H1 (cell line): ENCODE measurements at places on chromosomes 4 and X. TPM values are rescaled to one million over a fixed set of nuclear protein-coding genes. Genes with fewer than 3 reads are reported as not detected.

DNA sequence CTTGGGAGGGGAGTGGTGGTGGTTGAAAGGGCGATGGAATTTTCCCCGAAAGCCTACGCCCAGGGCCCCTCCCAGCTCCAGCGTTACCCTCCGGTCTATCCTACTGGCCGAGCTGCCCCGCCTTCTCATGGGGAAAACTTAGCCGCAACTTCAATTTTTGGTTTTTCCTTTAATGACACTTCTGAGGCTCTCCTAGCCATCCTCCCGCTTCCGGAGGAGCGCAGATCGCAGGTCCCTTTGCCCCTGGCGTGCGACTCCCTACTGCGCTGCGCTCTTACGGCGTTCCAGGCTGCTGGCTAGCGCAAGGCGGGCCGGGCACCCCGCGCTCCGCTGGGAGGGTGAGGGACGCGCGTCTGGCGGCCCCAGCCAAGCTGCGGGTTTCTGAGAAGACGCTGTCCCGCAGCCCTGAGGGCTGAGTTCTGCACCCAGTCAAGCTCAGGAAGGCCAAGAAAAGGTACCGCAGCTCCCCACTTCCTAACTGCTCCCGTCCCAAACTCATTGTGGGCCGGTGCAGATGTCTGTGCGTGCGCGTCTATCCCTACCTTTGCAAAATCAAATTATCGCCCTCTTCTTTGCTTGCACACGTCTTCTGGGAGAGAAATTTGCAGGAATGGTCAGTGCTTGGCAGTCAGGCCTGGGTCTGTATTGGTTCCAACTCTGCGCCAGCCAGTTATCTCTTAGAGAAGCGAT is 533 bp downstream of the IL15 start:
- DNase-seq = peak; percentile 70

ZFP42 gene
- 187 and 188 TPM in 2 replicates for total RNA-seq

- DNase-seq = no peak
Observed at GRCh38 chr4:148034813-148035212, 302.9 kb downstream of the ARHGAP10 start.

GRCh38 chr4:16860516-16860915 is 37.9 kb downstream of the LDB2 start:
- DNase-seq = no peak

- DNase-seq = no peak
Observed at GRCh38 chr4:79170077-79170476, 155.8 kb downstream of the NAA11 start.

GLRA3 gene
- total RNA-seq = not detected in 2 replicates

DNA sequence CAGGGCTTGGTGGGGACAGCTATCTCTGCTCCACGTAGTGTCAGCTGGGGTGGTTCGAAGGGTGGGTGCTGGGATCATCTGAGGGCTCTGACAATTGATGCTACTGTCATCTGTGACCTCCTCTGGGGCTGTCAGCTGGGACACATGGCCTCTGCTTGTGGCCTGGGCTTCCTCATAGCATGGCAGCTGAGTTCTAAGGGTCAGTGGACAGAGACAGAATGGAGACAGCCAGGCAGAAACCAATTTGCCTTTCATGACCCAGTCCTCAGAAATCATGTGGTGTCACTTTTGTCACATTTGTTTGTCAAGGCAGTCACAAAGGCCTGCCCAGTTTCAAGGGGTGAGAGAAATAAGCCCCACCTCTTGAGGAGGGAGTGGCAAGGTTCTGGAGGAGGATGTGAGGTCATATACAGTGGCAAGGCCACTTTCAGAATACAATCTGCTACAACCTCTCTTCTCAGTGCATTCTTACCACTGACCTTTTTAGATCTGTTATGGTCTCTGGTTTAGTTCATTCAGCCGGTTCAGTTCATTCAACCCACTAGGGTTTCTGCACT is 103.6 kb upstream of the BCOR start:
- DNase-seq = no peak

- no peak for DNase-seq
Observed at GRCh38 chrX:39000802-39001201, 199.5 kb downstream of the MID1IP1 start.

DNA sequence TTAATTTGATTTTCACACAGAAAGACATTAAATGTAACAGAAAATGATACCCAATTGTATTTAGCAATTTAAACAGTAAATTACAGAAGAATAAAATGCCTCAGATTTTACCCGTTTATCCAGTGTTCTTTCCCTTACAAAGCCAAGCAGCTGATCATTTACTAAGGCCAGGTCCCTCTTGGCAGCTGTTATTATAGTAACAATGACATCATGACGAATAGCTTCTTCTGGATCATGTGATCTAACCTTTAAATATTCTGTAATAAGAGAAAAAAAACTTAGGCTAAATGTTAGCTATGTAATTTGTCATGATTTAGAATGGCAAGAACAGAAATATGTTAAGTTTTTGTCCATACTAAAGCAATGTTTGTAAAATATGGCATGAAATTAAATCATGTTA is 69.4 kb downstream of the PDS5A start:
- no peak for DNase-seq

SLC6A8 gene
- 94.7 and 98.5 TPM in 2 replicates for total RNA-seq

DNA sequence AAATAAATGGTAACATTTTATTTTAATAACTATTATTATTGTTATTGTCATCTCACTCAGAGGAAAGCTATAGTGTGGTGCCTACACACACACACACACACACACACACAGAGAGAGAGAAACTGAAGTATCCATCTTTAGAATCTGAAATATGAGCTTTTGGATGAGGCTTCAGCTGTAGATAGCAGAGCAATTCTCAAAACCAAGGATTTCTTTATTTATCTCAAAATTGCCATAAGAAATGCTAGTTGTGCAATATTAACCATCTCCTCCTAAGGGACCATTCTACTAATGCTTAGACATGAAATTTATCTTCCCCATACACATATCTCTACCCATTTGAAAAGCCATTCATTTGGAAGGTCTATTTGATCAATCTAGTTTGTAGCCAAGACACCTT is 50.1 kb upstream of the SGMS2 start:
- DNase-seq = no peak
